ENCODE measurements at places on chromosomes 2 and 18.

DNA sequence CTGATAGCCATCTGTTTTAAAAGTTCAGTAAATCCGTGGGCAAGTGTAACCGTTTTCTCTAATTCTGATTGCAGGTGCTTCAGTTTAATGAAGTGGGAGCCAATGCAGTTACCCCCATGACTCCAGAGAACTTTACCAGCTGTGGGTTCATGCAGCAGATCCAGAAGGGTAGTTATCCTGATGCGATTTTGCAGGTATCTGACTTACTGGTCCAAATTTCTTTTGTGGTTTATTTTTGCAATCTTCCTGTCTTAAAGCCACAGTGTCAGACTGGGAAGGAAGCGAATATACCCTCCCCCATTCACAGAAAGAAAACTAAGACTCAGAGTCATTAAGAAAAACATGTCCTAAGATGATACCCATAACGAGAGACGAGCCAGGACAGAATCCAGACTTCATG lies 7.7 kb downstream of the SERPINB2 start:
- no peak overlapping the region for H3K27ac ChIP-seq
- H3K4me1 ChIP-seq: no peaks in the 10 kb centered on the region
- H3K27me3 ChIP-seq: no peaks in the 10 kb centered on the region
- H3K4me3 ChIP-seq: no peak overlapping the region

DNA sequence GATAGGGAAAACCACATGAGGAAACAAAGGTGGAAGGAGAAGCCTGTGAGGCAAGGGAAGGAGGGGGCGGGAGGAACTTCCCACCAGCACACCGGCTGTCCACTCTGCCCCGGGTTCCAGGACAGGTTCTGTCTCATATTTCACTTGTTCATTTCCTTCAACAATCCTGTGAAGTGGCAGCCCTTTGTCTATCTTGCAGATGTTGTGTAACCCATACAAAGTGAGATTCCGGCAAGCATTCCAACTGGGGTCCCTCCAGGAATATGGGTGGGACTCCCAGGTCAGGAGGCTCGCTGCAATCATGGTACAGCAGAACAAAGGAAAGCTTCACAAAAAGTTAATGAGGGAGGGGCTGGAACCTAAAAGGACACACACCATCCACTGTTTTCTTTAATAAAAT lies 271.3 kb upstream of the PXDN start:
- H3K4me3 ChIP-seq: no peak overlapping the region
- H3K27ac ChIP-seq: no peak overlapping the region
- H3K4me1 ChIP-seq: no peaks in the 10 kb centered on the region
- ATAC-seq: no peak

DNA sequence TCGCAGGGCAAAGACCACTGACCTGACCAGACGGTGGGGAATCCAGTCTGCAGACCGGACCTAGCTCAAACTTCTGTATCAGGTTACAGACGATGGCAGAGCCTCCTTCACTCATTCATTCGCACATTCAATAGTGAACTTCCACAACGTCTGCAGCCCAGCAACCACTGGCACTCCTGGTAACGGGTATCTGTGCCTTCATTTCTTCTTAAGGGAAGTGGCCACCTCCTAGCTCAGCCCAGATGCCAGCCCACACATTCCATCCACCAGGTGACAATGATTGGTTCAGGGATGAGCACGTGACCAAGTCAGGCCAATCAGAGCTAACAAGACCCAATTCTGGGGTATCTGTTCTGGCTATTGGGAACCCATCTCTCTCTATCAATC lies 15.9 kb upstream of the ARMC9 start:
- no peak overlapping the region for H3K27ac ChIP-seq
- H3K4me1 ChIP-seq: peaks cover 7% of the 10 kb centered on the region
- H3K36me3 ChIP-seq: no peaks in the 10 kb centered on the region
- ATAC-seq: no peak
- H3K4me3 ChIP-seq: no peak overlapping the region
- no peaks in the 10 kb centered on the region for H3K27me3 ChIP-seq

DNA sequence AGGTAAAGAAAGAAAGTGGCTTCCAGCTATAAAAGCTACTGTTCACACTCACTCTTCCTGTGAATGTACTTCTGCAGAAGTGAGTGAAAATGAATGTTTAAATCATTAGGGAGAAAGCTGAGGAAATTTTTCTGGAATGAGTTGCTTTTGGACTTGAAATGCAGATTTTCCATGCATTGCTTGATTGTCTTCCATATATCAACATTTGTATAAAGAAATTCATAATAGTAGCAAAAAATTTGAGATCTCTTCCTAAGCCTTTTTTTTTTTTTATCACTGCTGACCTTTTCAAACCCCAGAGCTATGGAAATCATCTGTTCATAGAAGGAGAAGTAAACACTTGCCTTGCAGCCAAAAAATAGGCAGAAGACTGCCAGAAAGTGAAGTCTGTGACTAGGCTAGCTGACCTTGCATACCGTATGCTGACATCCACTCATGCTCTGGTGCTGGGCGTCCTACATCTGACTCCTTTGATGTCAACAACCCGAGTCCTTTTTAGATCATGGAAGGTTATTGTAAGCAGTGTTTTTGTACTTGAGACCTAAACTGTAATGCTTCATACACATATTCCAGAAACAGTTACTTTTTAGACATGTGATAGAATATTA lies 154.5 kb upstream of the RASGRP3 start:
- H3K4me3 ChIP-seq: no peak overlapping the region
- H3K27ac ChIP-seq: peak overlapping the region; percentile 80
- ATAC-seq: peak; percentile 59
- peaks cover 10% of the 10 kb centered on the region for H3K36me3 ChIP-seq

GRCh38 chr18:12686100-12686499 lies 16.4 kb downstream of the CEP76 start:
- no peak overlapping the region for H3K4me3 ChIP-seq
- no peak overlapping the region for H3K27ac ChIP-seq
- H3K27me3 ChIP-seq: no peaks in the 10 kb centered on the region
- no peak for ATAC-seq
- no peaks in the 10 kb centered on the region for H3K4me1 ChIP-seq

DNA sequence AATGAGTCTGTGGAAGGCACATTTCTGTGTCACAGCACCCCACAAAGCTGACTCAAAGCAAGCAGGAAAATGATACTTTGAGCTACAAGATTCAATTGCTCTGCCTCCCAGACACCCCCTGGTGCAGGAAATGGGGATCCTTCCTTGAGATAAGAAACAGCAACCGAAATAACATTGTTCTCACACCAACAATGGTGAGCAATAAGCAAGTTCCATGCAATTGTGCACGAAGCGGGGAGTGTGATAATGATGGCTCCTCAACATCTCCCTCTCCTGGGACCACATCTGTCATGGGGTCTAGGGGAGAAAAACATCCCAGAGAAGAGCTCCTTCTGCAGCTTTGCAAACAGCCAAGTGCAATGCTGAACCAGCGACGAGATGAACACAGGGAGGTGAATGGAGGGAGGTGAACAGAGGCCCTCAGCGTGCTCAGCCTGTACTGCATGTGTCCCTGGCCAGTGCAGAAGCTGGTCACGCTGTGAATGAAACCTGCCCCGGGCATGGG lies 67.7 kb downstream of the PDCL3 start:
- no peaks in the 10 kb centered on the region for H3K36me3 ChIP-seq
- H3K27ac ChIP-seq: no peak overlapping the region
- no peak overlapping the region for H3K4me3 ChIP-seq
- H3K4me1 ChIP-seq: peaks cover 13% of the 10 kb centered on the region
- no peak for ATAC-seq

DNA sequence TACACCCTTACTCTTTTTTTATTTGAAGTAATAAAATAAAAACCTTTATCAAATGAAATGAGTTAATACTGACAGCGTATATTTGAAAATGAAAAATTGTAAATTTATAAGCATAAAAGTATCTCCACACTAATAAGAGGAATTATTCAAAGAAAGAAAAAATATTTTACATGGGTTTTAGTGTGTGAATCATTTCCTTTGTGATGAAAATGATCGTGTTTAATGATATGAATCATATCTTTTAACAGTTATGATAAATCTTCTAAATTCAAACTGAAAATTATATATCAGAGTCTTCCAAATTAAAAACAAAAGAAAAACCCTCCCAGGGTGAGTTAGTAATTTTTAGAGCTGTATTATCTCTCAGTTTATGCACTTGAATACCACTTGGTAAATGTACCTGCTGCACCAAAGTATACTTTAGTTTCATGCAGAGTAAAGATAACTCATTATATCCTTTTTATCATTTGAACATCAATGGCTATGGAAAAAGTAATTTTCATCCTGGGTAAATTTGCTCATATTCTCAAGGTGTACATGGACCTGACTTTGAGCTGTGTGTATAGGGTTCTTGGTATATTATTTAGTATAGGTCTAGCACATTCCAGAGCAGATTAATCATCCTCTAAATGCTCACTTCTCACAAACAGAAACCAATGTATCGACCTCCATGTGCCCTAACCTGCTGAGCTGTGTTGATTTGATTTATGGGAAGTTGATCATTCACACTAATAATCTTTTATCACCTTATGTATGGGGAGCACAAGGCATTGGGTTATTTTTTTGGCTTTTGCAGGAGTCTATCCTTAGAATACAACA lies 98.7 kb upstream of the VWC2L start:
- no peaks in the 10 kb centered on the region for H3K36me3 ChIP-seq
- no peaks in the 10 kb centered on the region for H3K27me3 ChIP-seq
- no peak for ATAC-seq
- no peak overlapping the region for H3K4me3 ChIP-seq

DNA sequence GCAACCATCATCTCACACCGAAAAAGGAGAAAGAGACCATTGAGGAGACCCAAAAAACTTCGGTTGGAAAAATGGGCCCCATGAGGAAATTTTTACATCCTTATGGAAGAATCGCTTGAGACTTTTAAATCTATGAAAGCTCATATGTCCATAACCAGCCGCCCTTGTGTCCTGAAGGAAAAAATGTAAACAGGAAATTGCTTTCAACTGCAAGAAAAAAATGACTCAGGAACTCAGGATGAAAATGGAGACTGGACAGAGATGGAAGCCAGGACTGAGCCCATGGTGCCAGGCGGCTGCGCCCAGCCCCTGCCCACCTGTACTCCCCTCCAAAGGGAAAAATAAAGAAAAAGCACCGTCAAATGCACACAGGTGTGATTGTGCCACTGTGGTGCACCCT lies 81.5 kb upstream of the SLC66A3 start:
- H3K4me1 ChIP-seq: no peaks in the 10 kb centered on the region
- peaks cover 64% of the 10 kb centered on the region for H3K27me3 ChIP-seq

- H3K4me1 ChIP-seq: no peaks in the 10 kb centered on the region
- no peak for ATAC-seq
- H3K4me3 ChIP-seq: no peak overlapping the region
- H3K27me3 ChIP-seq: no peaks in the 10 kb centered on the region
- H3K36me3 ChIP-seq: no peaks in the 10 kb centered on the region
Measured at GRCh38 chr18:37162551-37162950, 333.6 kb downstream of the KIAA1328 start.

DNA sequence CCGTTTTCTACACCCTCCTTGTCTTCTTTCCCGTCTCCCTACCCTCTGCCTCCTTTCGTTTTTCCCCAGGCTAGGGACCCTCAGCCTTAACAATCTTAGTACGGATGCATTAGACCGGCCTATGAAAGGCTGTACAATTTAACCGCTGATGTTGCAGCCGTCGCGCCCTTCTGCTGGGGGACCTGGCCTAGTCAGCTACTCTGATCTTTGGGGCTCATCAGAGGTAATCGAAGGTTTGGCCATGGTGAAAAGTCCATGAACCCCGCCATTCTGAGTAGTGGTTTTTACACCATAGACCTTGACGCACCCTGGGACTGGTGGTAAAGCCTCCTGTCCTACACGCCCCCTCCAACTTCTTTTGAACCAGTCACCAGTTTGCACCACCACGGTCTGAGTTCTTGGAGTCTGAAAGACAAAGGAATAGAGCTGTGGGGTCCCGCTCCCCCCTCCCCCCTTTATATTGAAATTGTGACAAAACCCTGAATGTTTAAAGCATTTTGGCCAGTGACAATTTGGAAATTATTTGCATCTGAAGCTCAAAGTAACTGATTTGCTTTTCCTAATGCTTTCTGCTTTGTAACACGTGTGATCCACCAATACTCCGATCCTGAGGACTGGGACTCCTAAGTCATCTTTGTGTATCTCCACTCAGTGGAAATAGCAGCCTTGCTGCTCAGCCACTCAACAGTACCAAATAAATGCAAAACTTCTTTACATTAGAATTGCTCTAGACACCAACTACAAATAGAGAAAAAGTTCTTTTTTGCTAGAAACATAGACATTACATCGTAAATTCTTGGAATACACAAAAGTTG lies 642 bp upstream of the SRSF7 start:
- peak overlapping the region; percentile 58 for H3K4me3 ChIP-seq
- peaks cover 29% of the 10 kb centered on the region for H3K36me3 ChIP-seq
- no peak for ATAC-seq
- H3K27ac ChIP-seq: peak overlapping the region; percentile 68
- H3K4me1 ChIP-seq: peaks cover 39% of the 10 kb centered on the region

- H3K36me3 ChIP-seq: no peaks in the 10 kb centered on the region
- no peaks in the 10 kb centered on the region for H3K27me3 ChIP-seq
- no peaks in the 10 kb centered on the region for H3K4me1 ChIP-seq
- H3K27ac ChIP-seq: no peak overlapping the region
Measured at GRCh38 chr18:25256439-25256838, 95.5 kb downstream of the ZNF521 start.

DNA sequence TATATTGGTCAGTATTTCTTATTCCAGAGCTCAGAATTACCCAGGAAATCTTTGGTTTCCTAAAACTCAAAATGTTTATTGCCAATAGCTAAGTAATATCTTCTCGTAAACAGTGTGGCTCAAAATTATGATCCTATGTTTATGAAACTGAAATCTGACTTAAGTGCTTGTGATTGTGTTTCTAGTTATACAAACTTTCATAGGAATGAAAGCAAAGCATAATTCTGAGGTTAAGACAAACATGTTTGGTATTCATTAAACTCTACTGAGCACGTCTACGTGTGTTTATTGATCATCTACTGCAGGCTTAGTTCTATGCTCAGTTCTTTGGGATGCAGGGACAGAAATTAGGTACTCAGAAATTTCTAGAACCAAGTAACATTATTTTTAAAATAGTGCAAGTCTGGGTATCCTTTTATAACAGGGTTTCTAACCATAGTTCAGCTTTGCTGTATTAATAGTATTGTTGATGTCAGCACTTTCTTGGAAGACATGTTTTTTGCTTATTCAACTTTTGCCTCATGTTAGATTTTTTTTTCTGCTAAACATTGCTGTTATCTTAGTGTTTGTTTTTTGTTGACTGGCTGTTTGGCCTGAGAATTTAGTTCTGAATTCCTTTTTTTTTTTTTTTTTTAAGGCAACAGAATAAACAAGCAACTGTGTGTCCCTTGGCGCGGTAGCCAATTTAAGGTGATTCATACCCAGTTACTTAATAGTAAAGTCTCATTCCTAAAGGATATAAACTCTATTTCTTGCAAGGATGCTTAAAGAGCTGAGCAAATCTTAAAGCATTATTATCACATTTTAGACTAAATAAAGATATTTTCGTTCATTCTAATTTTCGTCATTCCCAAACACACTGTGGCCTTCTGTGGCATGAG lies 31.3 kb downstream of the PTPRM start:
- no peak for ATAC-seq
- no peak overlapping the region for H3K27ac ChIP-seq
- no peak overlapping the region for H3K4me3 ChIP-seq
- H3K27me3 ChIP-seq: no peaks in the 10 kb centered on the region
- H3K4me1 ChIP-seq: peaks cover 7% of the 10 kb centered on the region

GRCh38 chr2:29219374-29219773 lies 104.2 kb downstream of the CLIP4 start:
- no peak overlapping the region for H3K27ac ChIP-seq
- H3K27me3 ChIP-seq: no peaks in the 10 kb centered on the region
- no peaks in the 10 kb centered on the region for H3K4me1 ChIP-seq
- H3K4me3 ChIP-seq: no peak overlapping the region

Measured in gastroesophageal sphincter (tissue), 4 donors.